ENCODE measurements at places on chromosomes 4 and X.
A peak's percentile ranks its signal among the peaks of the same experiment; 100 is the strongest.

GRCh38 chr4:45410701-45411210, 684.4 kb upstream of the GNPDA2 start:
- DNase-seq: no peak

DNA sequence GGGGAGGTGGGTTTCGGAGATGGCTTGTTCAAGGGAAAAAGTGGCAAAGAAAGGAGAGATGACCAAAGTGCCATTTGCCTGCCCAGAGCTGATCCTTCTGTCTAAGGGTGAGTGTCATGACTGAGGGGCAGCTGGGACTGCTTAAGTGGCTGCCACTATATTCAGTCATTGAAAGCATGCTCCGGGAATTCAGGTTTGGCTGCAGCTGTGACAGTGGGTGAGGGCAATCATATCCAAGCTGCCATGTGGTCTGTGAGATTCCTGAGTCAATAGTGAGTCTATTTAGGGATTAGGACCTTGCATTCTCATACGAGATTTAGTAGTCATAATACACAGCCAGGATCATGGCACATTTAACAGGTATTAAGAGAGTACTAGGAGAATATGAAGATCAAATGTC, 138.8 kb upstream of the BANK1 start:
- DNase-seq: no peak

DNA sequence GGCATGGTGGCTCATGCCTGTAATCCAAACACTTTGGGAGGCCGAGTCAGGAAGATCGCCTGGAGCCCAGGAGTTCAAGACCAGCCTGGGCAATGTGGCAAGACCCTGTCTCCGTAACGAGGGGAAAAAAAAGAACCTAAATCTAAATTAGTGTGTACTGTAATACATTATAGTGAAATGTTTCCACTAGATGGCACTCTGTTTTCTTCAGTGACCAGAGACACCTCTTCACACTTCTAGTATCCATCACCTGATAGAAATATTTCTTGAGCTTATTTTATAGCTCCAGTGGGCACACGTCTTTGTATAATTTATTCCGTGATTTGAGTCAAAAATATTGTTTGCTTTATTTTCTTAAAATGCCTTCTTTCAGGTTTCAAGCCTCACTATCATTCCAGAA, 600.9 kb upstream of the DIPK2B start:
- DNase-seq: peak; percentile 14

DNA sequence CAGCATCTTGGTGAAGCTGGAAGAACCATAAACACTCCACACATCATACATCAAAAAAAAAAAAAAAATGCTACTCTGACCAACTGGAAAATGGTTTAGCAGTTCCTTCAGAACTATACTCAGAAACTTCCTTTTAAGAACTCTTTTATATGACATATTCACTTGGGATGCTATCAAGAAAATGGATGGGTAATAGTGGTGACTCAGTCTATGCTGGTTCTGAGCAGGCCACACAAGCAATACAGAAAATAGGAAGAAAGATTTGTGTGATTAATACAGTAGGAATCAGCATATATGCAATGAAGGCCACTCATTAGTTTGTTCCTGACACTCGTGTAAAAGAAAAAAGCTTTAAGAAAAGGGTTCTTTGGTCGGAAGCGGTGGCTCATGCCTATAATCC, 123.5 kb upstream of the FAT4 start:
- no peak for DNase-seq

DNA sequence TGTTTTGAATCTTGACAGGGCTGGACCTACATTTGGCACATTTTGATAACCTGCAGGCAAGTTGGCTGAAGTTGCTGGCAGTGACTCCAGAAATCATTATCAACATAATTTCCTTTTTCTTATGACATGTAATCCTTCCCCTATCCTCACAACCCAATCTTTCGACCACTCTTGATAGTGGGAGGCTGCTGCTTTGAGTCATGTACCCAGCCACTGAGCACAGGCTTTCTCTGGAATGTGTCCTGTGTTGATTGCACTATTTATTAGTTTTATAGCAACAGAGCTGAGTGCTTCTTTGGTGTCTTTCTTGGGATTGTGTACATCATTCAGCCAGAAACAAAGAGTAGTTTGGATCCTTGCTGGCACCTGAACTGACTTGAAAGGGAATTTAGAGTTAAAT, 183.1 kb upstream of the LEF1 start:
- no peak for DNase-seq

GRCh38 chrX:141469469-141469868, 115.1 kb downstream of the SPANXA1 start:
- DNase-seq: no peak

GRCh38 chr4:82642331-82642730, 80.5 kb upstream of the TMEM150C start:
- DNase-seq: no peak

GRCh38 chr4:137180349-137180748, 351.9 kb downstream of the PCDH18 start:
- DNase-seq: no peak

GRCh38 chrX:27694667-27695066, 104.5 kb downstream of the DCAF8L2 start:
- no peak for DNase-seq

DNA sequence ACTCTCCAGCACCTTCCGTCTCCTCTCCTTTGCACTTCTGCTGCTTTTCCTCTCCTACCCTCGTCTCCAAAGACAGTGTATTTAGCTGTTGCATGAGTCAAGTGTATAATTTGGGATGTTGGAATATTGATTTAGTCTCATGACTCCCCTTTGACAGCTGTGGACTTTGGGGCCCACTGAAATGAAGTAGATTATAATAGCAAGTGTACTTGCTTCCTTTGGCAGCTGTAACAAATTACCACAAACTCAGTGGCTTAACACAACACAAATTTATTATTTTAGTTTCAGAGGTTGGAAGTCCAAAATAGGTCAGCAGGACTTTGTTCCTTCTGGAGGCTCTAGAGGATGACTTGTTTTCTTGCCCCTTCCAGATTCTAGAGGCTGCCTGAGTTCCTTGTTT, 29.5 kb upstream of the MSL3 start:
- DNase-seq: no peak

DNA sequence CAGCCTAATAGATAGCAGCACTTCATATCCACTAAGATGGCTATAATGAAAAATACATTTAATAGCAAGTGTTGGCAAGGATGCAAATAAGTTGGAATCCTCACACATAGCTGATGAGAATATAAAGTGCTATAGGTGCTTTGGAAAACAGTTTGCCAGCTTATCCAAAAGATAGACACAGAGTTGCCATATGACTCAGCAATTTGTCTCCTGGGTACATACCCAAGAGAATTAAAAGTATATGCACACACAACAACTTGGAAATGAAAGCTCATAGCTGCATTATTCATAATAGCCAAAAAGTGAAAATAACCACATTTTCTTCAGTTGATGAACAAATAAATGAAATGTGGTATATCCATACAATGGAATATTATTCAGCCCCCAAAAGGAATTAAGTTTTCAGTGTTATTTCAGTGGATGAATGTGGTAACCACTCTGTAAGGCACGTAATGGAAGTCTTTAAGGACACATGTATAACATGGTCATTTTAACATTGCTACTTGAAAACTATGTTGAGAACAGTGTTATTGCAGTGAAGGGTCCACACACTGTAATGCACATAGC, 320.9 kb upstream of the ADGRL3 start:
- no peak for DNase-seq

DNA sequence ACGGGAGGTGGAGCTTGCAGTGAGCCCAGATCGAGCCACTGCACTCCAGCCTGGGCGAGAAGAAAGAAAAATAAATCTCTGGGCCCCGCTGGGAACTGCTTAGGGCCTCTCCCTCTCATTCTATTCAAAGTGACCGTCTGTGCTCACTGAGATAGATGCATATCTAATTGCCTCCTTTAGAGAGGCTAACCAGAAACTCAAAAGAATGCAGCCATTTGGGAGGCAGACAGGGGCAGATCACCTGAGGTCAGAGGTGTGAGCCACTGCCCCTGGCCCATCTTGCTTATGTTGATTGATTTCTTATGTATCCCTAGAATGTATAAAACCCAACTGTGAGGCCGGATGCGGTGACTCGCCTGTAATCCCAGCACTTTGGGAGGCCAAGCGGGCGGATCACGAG, 6.2 kb upstream of the CSF2RA start:
- no peak for DNase-seq

- no peak for DNase-seq
Measured at GRCh38 chr4:159480826-159481225, 377.9 kb downstream of the RAPGEF2 start.

GRCh38 chr4:75895744-75896314, 6.4 kb downstream of the PPEF2 start:
- DNase-seq: peak; percentile 42

DNA sequence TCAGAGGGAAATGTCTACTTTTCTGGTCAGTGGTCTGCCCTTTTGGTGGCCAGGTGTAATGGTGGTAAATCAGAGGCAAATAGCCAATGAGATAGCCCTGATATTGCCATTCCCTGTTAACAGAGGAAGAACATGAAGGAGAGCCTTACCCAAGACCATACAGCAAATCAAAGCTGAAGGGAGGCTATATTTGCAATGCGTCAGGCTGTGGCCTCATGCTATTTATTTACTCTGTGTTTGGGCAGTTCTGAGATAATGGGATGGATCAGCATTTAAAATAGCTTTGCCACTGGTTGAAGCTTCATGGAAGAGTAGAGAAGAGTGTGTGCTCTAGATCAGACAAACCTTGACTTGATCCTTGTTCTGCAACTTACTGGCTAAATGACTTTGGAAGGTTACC, 73.3 kb upstream of the MAML3 start:
- no peak for DNase-seq

GRCh38 chr4:6527259-6527658, 47.7 kb upstream of the MAN2B2 start:
- no peak for DNase-seq

DNA sequence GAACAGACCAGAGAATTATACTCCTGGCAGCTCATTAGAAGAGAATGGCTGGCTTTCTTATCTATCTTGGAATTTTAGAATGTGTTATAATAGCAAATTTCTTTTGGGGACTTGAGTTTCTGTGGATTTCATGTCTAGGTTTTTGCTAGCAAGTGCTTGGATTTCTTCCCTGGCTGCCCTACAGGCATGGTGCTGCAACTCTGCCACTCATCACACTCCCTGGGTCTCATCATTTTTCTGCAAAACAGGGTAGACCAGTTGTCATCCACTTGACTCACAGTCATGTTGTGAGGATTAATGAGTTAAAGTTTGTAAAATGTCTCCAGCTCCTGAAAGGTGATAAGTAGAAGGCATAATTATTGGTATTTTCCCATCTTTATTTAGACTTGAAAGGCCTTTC, 60.7 kb upstream of the LCORL start:
- no peak for DNase-seq

- DNase-seq: no peak
Measured at GRCh38 chr4:66804979-66805378, 740.3 kb downstream of the CENPC start.

DNA sequence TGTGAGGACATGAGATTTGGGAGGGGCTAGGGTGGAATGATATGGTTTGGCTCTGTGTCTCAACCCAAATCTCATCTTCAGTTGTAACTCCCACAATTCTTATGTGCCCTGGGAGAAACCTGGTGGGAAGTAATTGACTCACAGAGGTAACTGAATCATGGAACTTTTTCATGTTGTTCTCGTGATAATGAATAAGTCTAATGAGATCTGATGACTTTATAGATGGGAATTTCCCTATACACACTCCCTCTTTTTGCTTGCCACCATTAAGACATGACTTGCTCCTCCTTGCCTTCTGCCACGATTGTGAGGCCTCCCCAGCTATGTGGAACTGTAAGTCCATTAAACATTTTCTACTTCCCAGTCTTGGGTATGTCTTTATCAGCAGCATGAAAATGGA, 253.2 kb upstream of the GK2 start:
- DNase-seq: no peak

DNA sequence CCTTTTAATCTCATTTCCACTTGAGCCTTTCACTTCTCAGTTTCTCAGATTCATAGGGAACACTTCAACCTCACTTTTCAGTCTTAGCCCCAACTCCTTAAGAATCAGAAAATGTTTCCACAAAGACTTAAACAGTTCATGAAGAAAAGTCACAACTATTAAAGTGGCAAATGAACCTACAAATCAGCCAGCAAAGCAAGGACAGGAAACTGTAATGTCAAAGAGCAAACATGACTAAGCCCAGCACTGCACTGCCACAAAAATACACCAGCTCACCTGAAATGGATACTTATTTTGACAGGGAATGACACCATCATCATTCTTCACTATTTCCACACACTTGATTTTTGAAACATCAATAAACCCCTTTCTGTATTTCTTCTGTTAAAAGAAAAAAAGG, 41.8 kb upstream of the TXK start:
- no peak for DNase-seq

- DNase-seq: no peak
Measured at GRCh38 chr4:176883108-176883550, 90.4 kb upstream of the VEGFC start.

- DNase-seq: no peak
Measured at GRCh38 chr4:143711543-143712154, 11.2 kb upstream of the FREM3 start.

- no peak for DNase-seq
Measured at GRCh38 chrX:28880136-28880535, 292.9 kb downstream of the IL1RAPL1 start.

DNA sequence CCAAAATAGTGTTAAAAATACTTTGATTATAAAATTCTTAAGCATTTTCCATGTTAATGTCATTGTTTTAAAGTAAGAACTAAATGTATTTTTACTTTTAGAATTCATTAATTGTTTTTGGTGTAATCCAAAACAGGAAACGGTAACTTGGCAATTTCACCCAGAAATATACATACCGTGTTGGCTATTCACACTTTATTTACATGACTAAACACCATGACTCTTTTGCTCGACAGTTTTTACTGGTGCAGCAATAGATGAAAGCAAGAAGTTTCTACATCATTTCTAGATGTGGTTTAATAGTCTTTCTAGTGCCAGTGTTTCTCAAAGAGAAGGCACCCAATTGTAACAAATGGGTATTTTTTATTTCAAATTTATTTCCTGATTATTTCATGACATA, 25.6 kb upstream of the MAGEA1 start:
- no peak for DNase-seq
